ENCODE measurements at places on chromosomes 16 and 17. TPM values are rescaled to one million over a fixed set of nuclear protein-coding genes. Genes with fewer than 3 reads are reported as not detected.
A peak's percentile ranks its signal among the peaks of the same experiment; 100 is the strongest.

- peak overlapping the region; percentile 15 for H3K27ac ChIP-seq
- H3K4me1 ChIP-seq = peaks cover 8% of the 10 kb centered on the region
- peaks cover 9% of the 10 kb centered on the region for H3K36me3 ChIP-seq
- DNase-seq = no peak
- H3K27me3 ChIP-seq = no peaks in the 10 kb centered on the region
- no peak overlapping the region for H3K4me3 ChIP-seq
Measured at GRCh38 chr17:47811709-47812108, 9.9 kb downstream of the OSBPL7 start.

GRCh38 chr17:30600830-30601494 is 123.8 kb downstream of the GOSR1 start:
- H3K4me3 ChIP-seq = peak overlapping the region; percentile 95
- H3K27me3 ChIP-seq = no peaks in the 10 kb centered on the region
- H3K36me3 ChIP-seq = no peaks in the 10 kb centered on the region

MYH11 gene
- not detected for total RNA-seq

DNA sequence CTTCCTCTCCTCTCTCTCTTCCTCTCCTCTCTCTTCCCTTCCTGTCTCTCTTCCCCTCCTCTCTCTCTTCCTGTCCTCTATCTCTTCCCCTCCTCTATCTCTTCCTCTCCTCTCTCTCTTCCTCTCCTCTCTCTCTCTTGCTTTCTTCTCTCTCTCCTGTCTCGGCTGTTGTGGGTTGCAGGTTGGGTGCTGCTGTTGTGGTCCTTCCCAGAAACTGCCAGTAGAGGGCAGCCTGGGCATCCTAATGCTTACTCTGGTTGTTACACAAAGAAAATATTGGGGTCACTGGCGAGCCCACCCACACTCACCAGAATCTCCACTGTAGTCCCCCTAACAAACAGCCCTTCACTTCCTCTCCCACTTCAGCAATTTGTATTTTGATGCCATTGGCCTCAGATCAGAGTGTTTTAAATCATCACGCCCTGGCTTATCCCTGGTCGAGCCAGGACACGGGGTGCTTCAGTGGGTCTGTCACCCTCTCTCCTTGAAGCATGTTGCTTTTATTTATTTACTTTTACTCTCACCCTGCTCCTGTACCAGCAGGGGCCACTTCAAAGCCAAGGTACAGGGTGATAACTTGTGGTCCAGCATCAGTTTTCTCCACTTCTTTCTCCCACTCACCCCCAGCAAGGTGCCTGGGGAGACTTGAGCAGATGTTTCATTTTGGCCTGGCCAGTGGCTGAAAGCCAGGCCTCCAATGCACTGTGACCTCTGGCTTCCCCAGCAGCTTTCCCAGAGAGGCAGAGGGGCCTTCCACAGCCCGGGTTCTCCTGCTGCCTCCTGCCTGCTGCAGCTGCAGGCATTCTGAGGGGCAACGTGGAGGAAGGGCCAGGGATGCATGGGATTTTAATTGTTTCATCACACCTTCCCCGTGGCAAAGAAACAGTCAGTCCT is 4.7 kb upstream of the MMP15 start:
- H3K36me3 ChIP-seq = peaks cover 3% of the 10 kb centered on the region
- H3K4me3 ChIP-seq = no peak overlapping the region
- H3K4me1 ChIP-seq = peaks cover 13% of the 10 kb centered on the region
- H3K27ac ChIP-seq = peak overlapping the region; percentile 26
- peaks cover 4% of the 10 kb centered on the region for H3K27me3 ChIP-seq
- peak; percentile 79 for DNase-seq

- DNase-seq = no peak
- H3K4me3 ChIP-seq = no peak overlapping the region
- H3K27me3 ChIP-seq = peaks cover 4% of the 10 kb centered on the region
- H3K27ac ChIP-seq = no peak overlapping the region
Measured at GRCh38 chr17:32285306-32285705, 19.7 kb downstream of the RHBDL3 start.

MCRIP1 gene
- 45.8 TPM for total RNA-seq

TSPOAP1 gene
- 11.8 TPM for total RNA-seq

DNA sequence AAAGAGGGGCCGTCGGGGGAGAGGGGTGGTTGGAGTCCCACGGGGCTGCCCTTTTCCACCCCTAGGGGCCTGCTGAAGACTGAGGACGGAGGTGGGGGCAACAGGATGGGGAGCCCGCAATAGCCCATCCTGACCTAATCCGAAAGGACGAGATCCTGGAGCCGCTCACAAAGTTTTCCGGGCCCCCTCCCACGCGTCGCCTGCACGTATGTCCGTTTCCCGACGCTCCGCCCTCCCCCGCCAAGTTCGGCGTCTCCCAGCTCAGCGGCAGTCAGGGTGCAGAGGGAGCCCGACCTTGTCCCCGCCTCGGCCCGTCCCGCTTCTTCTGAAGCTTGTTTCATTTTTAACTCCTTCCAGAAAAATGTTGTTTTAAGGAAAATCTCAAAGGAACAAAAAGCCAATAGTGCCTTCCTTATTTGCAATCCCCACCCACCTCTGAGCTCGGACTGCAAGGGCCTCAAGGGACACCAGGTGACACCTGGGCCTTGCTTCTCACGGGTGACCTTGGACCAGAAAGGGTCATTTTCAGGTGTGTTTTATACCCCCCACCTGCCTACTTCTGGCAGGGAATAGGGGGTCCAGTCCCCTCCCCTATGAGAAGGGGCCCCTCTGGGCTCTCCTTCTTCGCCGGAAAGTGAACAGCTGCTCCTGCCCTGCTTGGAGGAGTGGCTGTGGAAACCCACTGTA is 3.4 kb upstream of the ZNF423 start:
- DNase-seq = peak; percentile 31
- H3K4me1 ChIP-seq = peaks cover 5% of the 10 kb centered on the region
- H3K4me3 ChIP-seq = peak overlapping the region; percentile 23

- no peak overlapping the region for H3K4me3 ChIP-seq
- H3K4me1 ChIP-seq = no peaks in the 10 kb centered on the region
- no peaks in the 10 kb centered on the region for H3K36me3 ChIP-seq
- no peaks in the 10 kb centered on the region for H3K27me3 ChIP-seq
- DNase-seq = no peak
- no peak overlapping the region for H3K27ac ChIP-seq
Measured at GRCh38 chr16:60810250-60810649, 1226.0 kb downstream of the CDH8 start.

TMEM220 gene
- 2.1 TPM for total RNA-seq

GNGT2 gene
- total RNA-seq = 27.7 TPM

GRCh38 chr16:3189869-3190268 is 1.9 kb downstream of the OR1F1 start:
- no peak for DNase-seq
- peaks cover 43% of the 10 kb centered on the region for H3K4me1 ChIP-seq
- H3K36me3 ChIP-seq = peaks cover 4% of the 10 kb centered on the region
- H3K4me3 ChIP-seq = peak overlapping the region; percentile 69
- peak overlapping the region; percentile 72 for H3K27ac ChIP-seq

DNA sequence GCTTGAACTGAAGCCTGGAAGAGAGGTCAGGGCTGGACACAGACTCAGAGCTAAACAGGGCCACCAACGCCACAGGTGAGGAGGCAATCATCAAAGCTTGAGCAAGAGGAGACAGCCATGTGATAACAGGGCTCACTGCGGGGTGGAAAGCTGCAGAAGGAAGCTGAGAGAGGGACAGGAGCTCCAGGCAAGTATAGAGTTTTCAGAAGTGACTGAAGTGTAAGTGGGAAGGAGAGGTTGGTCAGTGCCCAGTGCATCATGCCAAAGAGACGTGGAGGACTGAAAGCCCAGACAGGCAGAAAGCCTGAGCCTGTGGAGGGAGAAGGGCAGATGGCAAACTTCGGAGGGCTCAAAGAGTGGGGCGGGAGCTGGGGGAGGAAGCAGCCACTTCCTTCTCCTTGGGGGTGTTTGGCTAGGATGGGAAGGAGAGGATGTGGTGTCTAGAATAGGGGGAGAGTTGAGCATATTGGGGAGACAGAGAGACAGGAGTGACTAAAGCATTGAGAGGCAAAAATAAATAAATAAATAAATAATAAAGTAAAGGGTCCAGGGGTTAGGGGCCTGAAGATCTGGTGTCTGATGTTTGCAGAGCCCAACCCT is 2.6 kb downstream of the KIFC3 start:
- peaks cover 19% of the 10 kb centered on the region for H3K27me3 ChIP-seq
- DNase-seq = no peak
- no peak overlapping the region for H3K27ac ChIP-seq
- H3K4me1 ChIP-seq = peaks cover 18% of the 10 kb centered on the region

DNA sequence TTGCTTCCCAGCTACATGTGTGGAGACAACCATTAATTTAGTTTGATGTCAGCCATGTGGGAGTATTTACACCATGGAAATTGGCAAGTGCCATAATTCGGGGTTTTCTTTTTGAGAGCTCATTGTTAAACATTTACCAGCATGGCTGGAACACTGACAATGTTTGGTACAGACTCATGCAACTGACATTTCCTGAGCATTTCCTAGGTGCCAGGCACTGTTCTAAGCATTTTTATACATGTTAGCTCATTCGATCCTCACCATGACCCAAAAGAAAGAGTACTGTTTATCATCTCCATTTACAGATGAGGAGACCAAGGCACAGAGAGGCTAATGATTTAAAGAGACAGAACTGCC is 86.9 kb downstream of the FOXL1 start:
- no peaks in the 10 kb centered on the region for H3K36me3 ChIP-seq
- H3K27ac ChIP-seq = peak overlapping the region; percentile 83
- no peak for DNase-seq
- H3K4me3 ChIP-seq = no peak overlapping the region
- peaks cover 28% of the 10 kb centered on the region for H3K4me1 ChIP-seq

GRCh38 chr16:3949946-3950342 is 69.4 kb upstream of the CREBBP start:
- no peak overlapping the region for H3K4me3 ChIP-seq
- no peak overlapping the region for H3K27ac ChIP-seq
- no peaks in the 10 kb centered on the region for H3K4me1 ChIP-seq
- DNase-seq = no peak

- H3K4me3 ChIP-seq = no peak overlapping the region
- no peaks in the 10 kb centered on the region for H3K4me1 ChIP-seq
- H3K27me3 ChIP-seq = no peaks in the 10 kb centered on the region
Measured at GRCh38 chr16:28586466-28586865, 10.4 kb downstream of the SULT1A2 start.

SLC5A2 gene
- total RNA-seq = 0.11 TPM

DNA sequence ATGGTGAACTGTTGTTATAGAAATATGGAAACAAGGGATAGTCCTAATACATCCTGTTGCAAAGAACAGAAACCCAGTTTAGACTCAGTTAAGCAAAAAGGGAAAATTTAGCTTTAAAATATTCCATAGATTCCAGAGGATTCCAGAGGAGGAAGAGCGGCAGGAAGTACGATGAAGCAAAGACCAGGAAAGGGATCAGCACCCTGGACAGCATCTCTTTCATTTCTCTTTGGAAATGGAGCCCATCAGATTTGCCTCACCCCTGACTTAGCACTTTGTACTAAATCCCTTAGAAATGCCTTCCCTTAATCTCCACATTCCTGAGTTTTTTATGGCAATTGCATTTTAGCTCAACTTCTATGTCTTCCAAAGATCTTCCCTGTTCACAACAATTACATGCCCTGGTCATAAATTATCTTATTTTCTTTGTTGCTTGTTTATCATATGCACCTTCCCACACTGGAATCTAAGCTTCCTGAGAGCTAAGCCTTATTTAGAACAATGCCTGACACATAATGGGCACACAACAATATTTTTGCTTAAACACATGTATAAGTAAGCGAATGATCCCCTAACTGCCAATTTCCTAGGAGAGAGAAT is 150.0 kb upstream of the RBFOX1 start:
- no peak overlapping the region for H3K27ac ChIP-seq
- no peaks in the 10 kb centered on the region for H3K4me1 ChIP-seq
- H3K36me3 ChIP-seq = no peaks in the 10 kb centered on the region
- H3K4me3 ChIP-seq = no peak overlapping the region
- no peaks in the 10 kb centered on the region for H3K27me3 ChIP-seq
- no peak for DNase-seq

- peak within 1 kb of the TSS; percentile 96 for H3K4me3 ChIP-seq
- H3K4me1 ChIP-seq = peaks cover 31% of the 10 kb centered on the region
- peak within 1 kb of the TSS; percentile 97 for H3K27ac ChIP-seq
- peaks cover 34% of the 10 kb centered on the region for H3K36me3 ChIP-seq
Measured at GRCh38 chr16:82169861-82170845, at the start of gene MPHOSPH6. Gene MPHOSPH6 (minus strand): TSS chr16:82170224. CDS start chr16:82170175, 49 bp downstream.

NXPH3 gene
- 0.09 TPM for total RNA-seq

GRCh38 chr17:61720016-61720795 is 129.2 kb upstream of the NACA2 start:
- no peak for DNase-seq
- no peaks in the 10 kb centered on the region for H3K27me3 ChIP-seq
- H3K36me3 ChIP-seq = peaks cover 6% of the 10 kb centered on the region
- H3K27ac ChIP-seq = no peak overlapping the region

DNA sequence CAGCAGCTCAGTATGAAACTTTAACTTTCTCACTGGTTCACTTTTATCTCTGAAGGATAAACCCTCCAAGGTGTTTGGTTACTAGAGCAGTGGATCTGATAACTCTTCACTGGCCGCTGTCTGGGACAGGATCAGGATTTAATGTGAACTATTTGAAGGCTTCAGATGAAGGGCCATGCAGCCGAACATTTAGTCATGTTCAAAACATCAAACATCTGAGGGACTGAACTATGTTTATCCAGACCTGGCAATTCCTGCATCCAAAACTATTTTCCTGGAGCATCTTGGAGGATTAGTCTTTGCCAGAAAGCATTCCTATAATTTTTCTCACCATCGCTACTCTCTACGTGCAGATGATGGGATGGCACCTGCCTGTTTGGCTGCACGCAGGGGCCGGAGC is 20.3 kb upstream of the PMP22 start:
- no peak for DNase-seq
- H3K27me3 ChIP-seq = peaks cover 49% of the 10 kb centered on the region
- H3K4me3 ChIP-seq = no peak overlapping the region
- H3K4me1 ChIP-seq = peaks cover 7% of the 10 kb centered on the region
- H3K36me3 ChIP-seq = no peaks in the 10 kb centered on the region

- H3K27ac ChIP-seq = peak overlapping the region; percentile 88
- H3K4me1 ChIP-seq = peaks cover 15% of the 10 kb centered on the region
- no peaks in the 10 kb centered on the region for H3K36me3 ChIP-seq
- H3K27me3 ChIP-seq = no peaks in the 10 kb centered on the region
- peak; percentile 95 for DNase-seq
Measured at GRCh38 chr17:81967533-81968395, 6.8 kb upstream of the NOTUM start.

- H3K27ac ChIP-seq = no peak overlapping the region
- no peak overlapping the region for H3K4me3 ChIP-seq
- no peak for DNase-seq
- no peaks in the 10 kb centered on the region for H3K36me3 ChIP-seq
- H3K27me3 ChIP-seq = peaks cover 15% of the 10 kb centered on the region
Measured at GRCh38 chr16:31295206-31295605, 35.4 kb downstream of the ITGAM start.

GRCh38 chr16:35750701-35751104 is 2291.3 kb downstream of the TP53TG3F start:
- no peaks in the 10 kb centered on the region for H3K27me3 ChIP-seq
- peaks cover 1% of the 10 kb centered on the region for H3K36me3 ChIP-seq
- no peak overlapping the region for H3K4me3 ChIP-seq

DOC2B gene
- 0.27 TPM for total RNA-seq

RAB11FIP4 gene
- total RNA-seq = 30.3 TPM

DNA sequence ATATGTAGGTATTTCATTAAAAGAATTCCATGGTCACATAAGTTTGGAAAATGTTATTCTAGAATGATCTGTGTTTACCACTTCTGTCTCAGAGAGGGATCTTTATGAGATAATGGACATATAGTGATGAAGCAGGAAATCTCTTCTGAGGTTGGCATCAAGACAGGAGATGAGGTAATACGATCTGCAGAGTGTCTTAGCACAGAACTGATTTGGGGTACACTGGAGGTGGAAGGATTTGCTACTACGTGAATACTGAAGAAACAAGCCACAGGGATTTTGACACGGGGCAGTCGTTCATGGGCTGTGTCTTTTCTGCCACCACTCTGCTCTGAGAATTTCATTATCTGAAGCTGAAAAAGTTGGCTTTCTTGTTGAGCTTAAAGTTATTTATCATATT is 5.5 kb downstream of the CBFB start:
- H3K36me3 ChIP-seq = peaks cover 43% of the 10 kb centered on the region
- no peak for DNase-seq
- no peaks in the 10 kb centered on the region for H3K27me3 ChIP-seq
- H3K27ac ChIP-seq = no peak overlapping the region
- peaks cover 56% of the 10 kb centered on the region for H3K4me1 ChIP-seq

TBC1D3 gene
- not detected for total RNA-seq

All from activated CD4-positive, alpha-beta T cell treated with anti-CD3 and anti-CD28 coated beads for 36 hours (primary cell).